Activated CD4-positive, alpha-beta T cell treated with anti-CD3 and anti-CD28 coated beads, Interleukin-2, amount 10 ng/mL, durations not matched to agents 7 days and 5 days (primary cell): ENCODE measurements at places on chromosomes 2 and 18. TPM values are rescaled to one million over a fixed set of nuclear protein-coding genes. Genes with fewer than 3 reads are reported as not detected.

Gene SERPINB12
- not detected for total RNA-seq

Gene RAD51AP2
- not detected for total RNA-seq

- no peaks in the 10 kb centered on the region for H3K4me1 ChIP-seq
- no peak for DNase-seq
- no peak overlapping the region for H3K4me3 ChIP-seq
- no peak overlapping the region for H3K27ac ChIP-seq
- peaks cover 2% of the 10 kb centered on the region for H3K27me3 ChIP-seq
Measured at GRCh38 chr2:238968616-238969384, 120.9 kb downstream of the TWIST2 start.

GRCh38 chr2:227125506-227125905, 38.5 kb downstream of the COL4A4 start:
- H3K4me1 ChIP-seq, result no peaks in the 10 kb centered on the region
- no peak overlapping the region for H3K27ac ChIP-seq
- H3K4me3 ChIP-seq, result no peak overlapping the region
- peaks cover 17% of the 10 kb centered on the region for H3K27me3 ChIP-seq
- H3K36me3 ChIP-seq, result no peaks in the 10 kb centered on the region
- no peak for DNase-seq

DNA sequence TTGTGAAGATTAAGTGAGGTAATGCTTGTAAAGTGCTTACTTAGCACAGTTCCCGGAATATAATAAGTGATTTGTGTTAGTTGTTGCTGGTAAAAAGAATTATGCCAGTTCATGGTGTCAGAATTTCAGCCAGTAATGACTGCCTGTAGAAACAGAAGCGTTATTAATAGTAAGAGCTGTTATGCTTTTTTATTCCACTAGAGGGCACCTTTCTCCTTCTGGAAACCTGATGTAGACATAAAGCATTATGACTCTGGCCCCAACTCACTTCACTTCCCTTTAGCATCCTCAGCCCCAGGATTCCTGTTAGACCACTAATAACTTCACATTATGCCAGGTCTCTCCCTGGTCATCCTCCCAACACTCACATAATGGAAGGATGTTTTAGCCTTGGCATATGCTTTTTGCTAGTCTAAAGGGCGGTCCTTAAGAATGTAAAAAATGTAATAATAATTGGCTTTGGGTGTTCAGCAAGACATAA, 34.9 kb downstream of the C18orf54 start:
- H3K27ac ChIP-seq, result no peak overlapping the region
- no peaks in the 10 kb centered on the region for H3K36me3 ChIP-seq
- H3K4me1 ChIP-seq, result peaks cover 26% of the 10 kb centered on the region
- H3K4me3 ChIP-seq, result no peak overlapping the region
- no peak for DNase-seq

DNA sequence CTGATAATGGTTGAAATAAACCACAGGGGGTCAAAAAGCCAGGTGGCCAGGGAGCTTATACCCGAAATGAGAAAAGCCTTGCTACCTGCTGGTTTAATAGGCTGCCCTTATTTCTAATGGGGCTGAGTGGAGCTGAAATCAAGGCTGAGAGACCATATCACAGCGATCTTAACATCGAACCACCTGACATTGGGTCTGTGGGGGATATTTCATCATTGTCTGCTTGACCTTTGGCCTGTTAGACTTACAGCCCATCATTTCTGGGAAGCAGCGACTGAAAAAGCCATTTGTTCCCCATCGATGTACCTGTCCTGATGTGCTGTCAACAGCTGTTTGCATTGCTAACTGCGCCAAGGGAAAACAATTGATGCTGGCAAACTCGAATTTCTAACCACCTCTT, 199.7 kb upstream of the SLC14A2 start:
- no peak overlapping the region for H3K27ac ChIP-seq
- peaks cover 3% of the 10 kb centered on the region for H3K27me3 ChIP-seq
- no peaks in the 10 kb centered on the region for H3K4me1 ChIP-seq
- no peaks in the 10 kb centered on the region for H3K36me3 ChIP-seq
- no peak overlapping the region for H3K4me3 ChIP-seq

GRCh38 chr2:236078297-236079255, 89.6 kb downstream of the GBX2 start:
- H3K4me3 ChIP-seq, result no peak overlapping the region
- H3K27ac ChIP-seq, result no peak overlapping the region
- no peak for DNase-seq
- H3K27me3 ChIP-seq, result no peaks in the 10 kb centered on the region
